ENCODE measurements at places on chromosomes 7 and 10. TPM values are rescaled to one million over a fixed set of nuclear protein-coding genes. Genes with fewer than 3 reads are reported as not detected.

Gene FXYD4
- polyA plus RNA-seq = not detected

Gene FEZF1
- not detected for polyA plus RNA-seq

Gene PITX3
- polyA plus RNA-seq = 0.32 TPM

Gene EVX1
- not detected for polyA plus RNA-seq

Gene CRTAC1
- polyA plus RNA-seq = 2.6 TPM

Gene PRR15
- polyA plus RNA-seq = 0.38 TPM

Gene HKDC1
- polyA plus RNA-seq = 0.71 TPM

Gene TMEM270
- polyA plus RNA-seq = not detected

Gene TACC2
- 21.2 TPM for polyA plus RNA-seq

Gene FAM237B
- polyA plus RNA-seq = 0.31 TPM

Gene AVPI1
- 5.0 TPM for polyA plus RNA-seq

Gene TRIL
- 49.5 TPM for polyA plus RNA-seq

Gene ADAM8
- polyA plus RNA-seq = 1.9 TPM

Gene DENND2A
- polyA plus RNA-seq = 35.8 TPM

Gene OPALIN
- not detected for polyA plus RNA-seq

Gene MMRN2
- 30.6 TPM for polyA plus RNA-seq

Gene AKR1D1
- not detected for polyA plus RNA-seq

Gene PYROXD2
- polyA plus RNA-seq = 34.2 TPM

Gene CHAT
- polyA plus RNA-seq = not detected

Gene PIK3AP1
- polyA plus RNA-seq = 3.6 TPM

Gene ANXA7
- polyA plus RNA-seq = 75.4 TPM

Gene C7orf57
- polyA plus RNA-seq = 3.2 TPM

Gene AGAP5
- polyA plus RNA-seq = 31.3 TPM

Gene PLXNA4
- polyA plus RNA-seq = 2.3 TPM

Gene NKX2-3
- not detected for polyA plus RNA-seq

Gene A1CF
- 0.13 TPM for polyA plus RNA-seq

Gene CFAP58
- polyA plus RNA-seq = 2.2 TPM

Gene SKIDA1
- 5.1 TPM for polyA plus RNA-seq

Gene WDR86
- polyA plus RNA-seq = 16.5 TPM

Gene FAM25C
- polyA plus RNA-seq = not detected

Measured in left lung (tissue), 14 donors.